NCI-H510A (cell line): ENCODE measurements at places on chromosomes 1 and 21.

- no peak for DNase-seq
Measured at GRCh38 chr1:181486098-181486420, 2.7 kb downstream of the CACNA1E start.

DNA sequence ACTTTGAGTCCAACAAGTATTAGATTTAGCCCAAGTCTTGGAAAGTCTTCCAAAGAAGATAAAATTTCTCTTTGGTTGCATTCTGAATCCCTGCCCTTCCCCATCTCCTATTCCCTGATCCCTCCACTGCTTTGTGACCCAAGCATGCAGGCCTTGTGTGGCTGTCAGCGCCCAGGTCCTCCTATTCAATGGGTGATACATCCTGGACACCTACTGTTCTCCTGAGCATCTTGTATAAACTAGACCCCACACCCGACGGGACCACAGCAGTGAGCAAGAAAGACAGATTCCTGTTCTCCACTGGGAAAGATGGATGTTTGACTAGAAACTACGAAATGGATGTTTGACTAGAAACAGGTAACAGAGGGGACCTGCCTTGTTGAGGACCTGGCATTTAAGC, 136.6 kb downstream of the KIF26B start:
- no peak for DNase-seq

- no peak for DNase-seq
Measured at GRCh38 chr1:178733972-178734371, 8.9 kb downstream of the RALGPS2 start.

DNA sequence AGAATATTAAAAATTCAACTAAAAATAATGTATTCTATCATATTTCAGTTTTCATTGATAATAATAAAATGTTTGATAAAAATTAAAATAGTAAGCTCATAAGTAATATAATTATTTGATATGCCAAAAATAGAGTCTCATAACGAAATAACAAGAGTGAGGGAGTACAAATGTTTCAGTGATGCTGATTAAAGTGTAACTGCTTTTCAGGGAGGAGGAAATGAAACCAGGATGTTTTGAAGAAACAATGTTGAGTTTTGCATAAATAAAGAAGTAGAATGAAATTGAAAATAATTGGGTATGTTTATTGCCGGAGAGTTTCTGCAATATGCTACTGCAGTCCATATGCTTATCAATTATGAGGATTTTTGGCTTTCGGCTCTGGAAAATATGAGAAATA, 1159.8 kb upstream of the ADGRL2 start:
- DNase-seq: no peak

DNA sequence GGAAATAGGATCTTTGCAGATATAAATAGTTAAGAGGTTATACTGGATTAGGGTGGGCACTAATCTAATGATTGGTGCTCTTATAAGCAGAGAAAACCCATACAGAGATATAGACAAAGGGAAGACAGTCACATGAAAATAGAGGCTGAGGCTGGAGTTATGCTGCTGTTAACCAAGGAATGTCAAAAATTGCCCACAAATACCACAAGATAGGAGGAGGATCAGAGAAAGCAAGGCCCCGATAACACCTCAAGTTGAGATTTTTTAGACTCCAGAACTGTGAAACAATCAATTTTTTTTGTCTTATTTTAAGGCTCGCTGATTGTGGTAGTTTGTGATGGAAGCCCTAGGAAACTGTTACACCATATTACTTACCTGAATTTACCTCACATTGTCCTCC, 513.2 kb downstream of the COL11A1 start:
- DNase-seq: no peak

- DNase-seq: peak; percentile 98
Measured at GRCh38 chr1:9270290-9270883, 22.3 kb upstream of the SPSB1 start.

GRCh38 chr1:967466-968343, 1.4 kb downstream of the PLEKHN1 start:
- DNase-seq: no peak

DNA sequence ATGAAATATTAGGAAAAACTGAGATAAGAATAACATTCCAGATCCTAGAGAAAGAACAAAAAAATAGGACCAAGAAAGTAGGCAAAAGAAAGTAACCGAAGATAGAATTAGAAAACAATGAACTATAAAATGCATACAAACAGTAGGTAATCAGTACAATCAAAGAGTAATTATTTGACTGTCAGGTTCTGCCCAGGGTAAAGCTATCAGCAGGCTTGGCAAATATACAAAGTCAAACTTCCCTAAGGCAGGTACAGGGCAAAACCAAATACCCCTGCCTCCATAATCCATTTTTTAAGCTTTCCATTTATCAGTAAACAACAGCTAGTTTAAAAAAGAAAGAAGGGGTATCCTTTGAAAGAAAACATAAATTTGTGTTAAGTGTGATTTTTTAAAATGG, 44.4 kb downstream of the TESK2 start:
- DNase-seq: no peak

DNA sequence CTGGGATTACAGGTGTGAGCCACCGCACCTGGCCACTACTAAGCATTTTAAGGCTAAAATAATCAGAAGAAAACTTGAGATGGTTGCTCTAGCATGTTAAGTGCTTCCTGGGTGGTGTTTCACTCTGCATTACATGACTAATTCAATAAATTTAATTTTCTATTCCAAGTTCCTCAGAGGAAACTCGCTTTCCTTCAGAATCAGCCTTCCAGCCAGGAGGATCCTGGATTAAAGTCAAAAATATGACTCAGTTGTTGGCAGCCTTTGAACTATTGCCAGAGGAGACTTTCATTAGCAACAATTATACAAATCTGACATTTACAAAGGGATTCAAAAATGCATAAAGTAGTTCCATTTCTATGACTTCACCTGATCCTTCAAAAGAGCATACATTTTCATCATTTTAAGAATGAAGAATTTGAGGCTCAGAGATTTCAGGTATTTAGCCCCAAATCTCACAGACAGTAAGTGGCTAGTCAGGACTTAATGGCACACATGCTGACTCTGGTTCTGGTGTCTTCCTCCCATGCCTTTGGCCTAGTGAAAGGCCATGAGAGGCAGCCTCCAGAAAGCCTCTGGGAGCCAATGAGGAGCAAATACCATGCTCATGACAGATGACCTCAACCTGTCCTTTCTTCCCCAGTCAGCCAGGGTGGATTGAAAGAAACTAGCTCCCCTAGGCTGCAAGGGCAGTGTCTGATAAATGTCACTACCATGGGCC, 115.7 kb downstream of the MAP3K21 start:
- no peak for DNase-seq

- DNase-seq: no peak
Measured at GRCh38 chr1:168083456-168084325, 53.0 kb downstream of the GPR161 start.

- DNase-seq: peak; percentile 49
Measured at GRCh38 chr1:96538111-96538641, 183.4 kb upstream of the PTBP2 start.

DNA sequence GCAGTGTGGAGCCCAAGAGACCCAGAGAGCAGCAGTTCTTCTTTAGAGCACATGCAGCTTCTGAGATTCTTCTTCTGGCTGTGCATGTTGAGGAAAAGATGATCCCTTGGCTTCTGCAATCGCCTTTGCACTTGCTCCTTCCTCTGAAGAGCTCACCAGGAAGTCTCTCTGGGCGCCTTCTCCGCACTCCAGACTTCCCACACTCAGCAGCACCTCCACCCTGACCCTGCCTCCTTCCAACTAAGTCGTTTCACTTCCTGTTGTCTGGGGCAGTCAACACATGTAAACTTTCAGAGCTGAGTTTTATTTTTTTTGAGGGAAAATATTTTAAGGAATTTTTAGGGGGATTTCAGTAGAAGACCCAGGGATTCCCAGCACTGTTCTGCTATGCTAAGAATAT, 73.4 kb upstream of the F3 start:
- no peak for DNase-seq

DNA sequence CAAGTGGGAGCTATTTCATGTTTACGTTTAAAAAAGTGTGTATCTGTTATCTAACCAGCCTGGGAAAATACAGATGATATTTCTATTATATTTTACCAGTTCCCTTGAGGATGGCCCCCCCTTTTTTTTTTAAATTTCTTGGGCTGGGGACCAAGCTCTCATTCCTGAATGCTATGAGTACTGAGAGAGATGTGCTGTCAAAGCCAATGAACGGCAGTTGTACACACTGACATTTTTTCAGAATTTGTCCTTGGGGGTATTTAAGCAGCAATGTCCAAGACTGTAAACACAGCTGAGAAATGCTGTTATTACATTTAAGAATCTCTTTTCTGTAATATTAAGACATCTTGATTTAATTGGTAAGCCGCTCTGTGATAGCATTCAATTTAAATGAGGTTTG, 177.9 kb downstream of the ST6GALNAC3 start:
- DNase-seq: no peak

DNA sequence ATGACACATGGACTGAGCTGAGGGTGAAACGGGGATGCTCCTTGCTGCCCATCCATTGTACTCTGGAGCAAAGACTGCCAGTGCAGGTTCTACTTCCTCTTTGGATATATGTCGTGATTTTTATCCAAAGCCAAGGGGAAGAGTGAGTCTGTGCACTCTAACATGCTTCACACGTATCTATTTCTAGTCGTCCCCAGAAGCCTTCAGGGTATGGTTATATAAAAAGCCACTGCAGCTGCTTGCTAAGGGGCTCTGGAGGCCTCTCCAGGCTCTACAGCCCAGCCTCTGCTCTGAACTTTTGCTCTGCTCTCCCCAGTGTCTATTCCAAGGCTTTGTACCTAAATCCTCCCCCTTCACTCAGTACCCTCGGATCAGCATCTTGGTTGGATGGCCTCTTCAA, 20.1 kb downstream of the PAFAH2 start:
- no peak for DNase-seq

DNA sequence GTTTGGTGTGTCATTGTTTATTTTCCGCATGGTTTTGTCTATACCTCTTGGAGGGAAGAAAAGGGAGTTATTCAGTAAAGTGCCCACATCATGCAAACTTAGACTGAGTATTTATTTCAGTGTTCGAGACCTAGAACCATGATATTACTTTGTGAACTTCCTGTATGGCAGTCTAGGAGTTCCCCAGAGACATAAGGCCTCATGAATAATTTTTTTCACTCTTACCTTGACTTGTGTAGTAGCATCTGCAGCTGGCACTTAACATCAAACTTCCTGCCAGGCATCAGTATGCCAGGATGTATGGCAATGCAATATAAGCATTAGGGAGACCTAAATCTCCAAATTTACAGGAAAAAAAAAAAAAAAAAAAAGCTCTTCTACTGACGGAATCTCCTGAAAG, 287.7 kb downstream of the NEGR1 start:
- DNase-seq: no peak

DNA sequence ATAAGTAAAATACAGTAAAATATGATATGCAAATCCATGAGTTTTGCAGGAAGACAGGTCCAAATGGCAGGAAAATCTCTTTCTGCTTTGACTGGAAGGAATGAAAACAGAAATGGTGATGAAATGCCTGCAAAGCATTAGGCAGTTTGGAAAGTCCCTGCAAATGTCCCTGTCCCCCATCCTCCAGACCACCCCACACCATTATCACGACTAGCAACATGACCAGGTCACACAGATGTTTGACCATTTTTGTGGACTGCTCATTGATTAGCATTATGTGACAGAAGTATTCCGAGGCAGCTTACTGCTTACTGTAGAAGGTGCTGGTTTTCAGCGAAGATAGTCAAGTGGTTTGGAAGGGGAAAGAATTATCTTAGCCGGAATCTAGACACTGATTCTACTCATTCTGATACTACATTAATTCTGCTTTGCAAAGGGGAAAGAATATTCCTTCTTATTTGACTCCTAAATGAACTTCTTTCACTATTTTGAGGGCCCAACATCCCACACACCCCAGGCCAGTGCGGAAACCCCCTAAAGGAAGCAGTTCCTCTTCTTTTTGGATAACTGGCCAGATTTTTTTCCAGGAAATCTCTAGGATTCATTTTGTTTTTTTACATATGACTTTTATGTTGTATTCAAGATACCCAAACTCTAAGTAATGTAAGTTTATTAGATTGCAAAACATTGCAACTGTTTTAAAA, 9.5 kb upstream of the CR2 start:
- DNase-seq: no peak

DNA sequence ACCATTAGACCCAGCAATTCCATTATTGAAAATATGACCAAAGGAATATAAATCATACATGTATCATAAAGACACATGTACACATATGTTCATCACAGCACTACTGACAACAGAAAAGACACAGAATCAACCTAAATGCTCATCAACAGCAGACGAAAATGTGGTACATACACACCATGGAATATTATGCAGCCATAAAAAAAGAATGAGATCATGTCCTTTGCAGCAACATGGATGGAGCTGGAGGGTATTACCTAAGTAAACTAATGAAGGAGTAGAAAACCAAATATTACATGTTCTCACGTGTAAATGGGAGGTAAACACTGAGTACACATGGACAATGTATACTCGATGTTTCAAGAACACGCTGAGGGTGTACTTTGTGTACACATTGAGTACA, 15.9 kb downstream of the AKT3 start:
- DNase-seq: no peak

DNA sequence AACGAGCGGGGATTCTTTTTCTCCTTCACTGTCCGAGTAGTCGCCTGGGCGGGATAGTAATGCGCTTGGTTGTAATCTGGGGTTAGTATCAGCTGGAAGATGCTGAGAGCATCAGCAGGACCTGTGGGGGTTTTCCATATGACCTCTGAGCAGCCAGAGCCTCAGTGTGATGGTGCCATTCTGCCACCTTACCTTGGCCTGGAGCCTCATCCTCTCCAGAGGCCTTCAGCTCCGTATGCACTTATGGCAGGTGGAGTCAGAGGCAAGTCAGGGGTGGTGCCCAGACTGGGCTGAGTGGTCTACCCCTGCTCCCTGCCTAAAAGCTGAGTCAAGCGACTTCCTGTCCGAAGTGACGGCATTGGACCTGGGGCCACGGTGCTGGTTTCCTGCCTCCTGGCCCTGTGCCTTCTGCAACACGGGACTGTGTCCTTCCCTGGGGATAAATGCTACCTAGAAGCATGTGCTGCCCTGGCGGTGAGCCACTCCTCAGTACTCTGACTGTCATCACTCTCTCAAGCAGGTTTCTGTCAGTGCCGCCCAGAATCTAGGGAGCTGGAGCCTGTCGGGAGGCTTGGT, 24.7 kb downstream of the TENT5C start:
- DNase-seq: no peak

DNA sequence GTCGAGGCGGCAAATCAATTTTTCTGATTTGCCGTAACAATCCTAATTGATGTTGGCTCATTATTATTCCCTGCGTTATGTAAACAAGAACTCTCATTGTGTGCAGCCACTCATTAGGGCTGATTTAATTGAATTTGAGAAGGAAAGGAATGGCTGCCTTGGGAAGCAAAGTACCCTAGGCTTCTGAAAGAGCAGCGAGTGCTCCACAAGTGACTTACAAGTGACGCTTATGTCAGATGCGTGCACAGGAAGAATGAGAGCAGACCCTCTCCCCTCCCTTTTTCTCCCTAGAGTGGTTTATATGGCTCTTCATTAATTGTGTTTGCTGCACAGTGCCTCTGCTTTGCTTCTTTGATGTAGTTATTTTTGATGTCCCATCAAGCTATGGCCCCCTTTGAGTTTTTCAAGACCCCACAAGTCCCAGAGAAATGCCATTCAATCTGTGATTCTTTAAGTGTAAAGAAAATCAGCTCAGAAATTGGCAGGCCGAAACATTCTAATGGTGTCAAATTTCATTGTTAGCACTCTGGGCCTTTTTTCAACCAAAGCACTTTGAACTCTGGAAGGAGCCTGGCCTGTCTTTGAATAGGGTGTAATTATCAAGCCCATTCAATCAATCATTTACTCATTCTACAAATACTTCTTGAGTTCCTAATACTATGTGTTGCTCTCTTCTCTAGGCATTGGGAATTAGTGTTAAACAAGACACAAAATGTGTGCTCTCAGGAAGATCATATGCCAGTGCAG, 86.8 kb upstream of the VAV3 start:
- no peak for DNase-seq

- DNase-seq: no peak
Measured at GRCh38 chr1:78814176-78814575, 164.5 kb downstream of the IFI44 start.
